ENCODE measurements at places on chromosomes 13 and 19. TPM values are rescaled to one million over a fixed set of nuclear protein-coding genes. Genes with fewer than 3 reads are reported as not detected.

The MRPL57 gene
- total RNA-seq = 15.2 TPM

GRCh38 chr13:26787961-26788360 lies 27.4 kb upstream of the GPR12 start:
- no peak for DNase-seq

The APOC4 gene
- not detected for total RNA-seq

DNA sequence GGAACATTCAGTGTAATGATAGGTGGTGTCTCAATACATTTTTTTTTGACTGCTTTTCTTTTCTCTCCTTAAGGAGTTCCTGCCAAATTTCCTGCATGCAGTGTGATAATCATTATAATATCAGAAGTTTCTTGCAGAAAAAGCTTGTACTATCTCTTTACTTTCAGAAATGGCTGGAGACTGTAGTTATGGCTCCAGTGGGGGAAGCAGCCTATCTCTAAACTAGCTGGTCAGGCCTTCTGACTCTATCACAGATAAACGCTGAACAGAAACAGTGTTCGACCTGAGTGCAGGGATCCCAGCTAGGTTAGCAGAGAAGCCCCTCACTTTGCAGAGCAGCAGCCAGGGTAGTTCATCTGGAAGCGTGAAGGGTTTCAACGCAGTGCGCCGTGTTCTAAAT lies 1.9 kb downstream of the CCNE1 start:
- no peak for DNase-seq

GRCh38 chr13:97542102-97542685 lies 108.2 kb downstream of the RAP2A start:
- no peak for DNase-seq

The PCCA gene
- total RNA-seq = 84.1 TPM

The SPACA4 gene
- total RNA-seq = not detected

DNA sequence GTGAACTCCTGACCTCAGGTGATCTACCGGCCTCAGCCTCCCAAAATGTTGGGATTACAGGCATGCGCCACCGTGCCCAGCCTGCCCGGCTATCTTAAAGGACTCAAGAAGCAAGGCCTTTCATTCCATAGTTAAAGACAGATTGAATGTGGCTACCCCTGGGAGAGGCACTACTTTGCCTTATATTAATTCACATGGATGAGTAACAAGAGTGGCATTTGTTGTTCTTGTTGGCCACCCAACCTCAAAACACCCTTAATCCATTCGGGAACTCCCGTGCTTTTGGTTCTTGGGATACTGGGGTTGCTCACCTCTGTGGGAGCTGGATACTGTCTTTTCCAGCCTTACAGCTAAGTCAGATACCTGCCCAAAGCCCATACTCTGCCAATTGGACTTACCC lies 34.4 kb upstream of the ABCC4 start:
- DNase-seq = no peak

- DNase-seq = no peak
Observed at GRCh38 chr13:90943946-90944345, 403.5 kb upstream of the MIR17HG start.

The LYPD5 gene
- 0.70 TPM for total RNA-seq

The CNFN gene
- total RNA-seq = 5.4 TPM

The CRLF1 gene
- total RNA-seq = 1.3 TPM

DNA sequence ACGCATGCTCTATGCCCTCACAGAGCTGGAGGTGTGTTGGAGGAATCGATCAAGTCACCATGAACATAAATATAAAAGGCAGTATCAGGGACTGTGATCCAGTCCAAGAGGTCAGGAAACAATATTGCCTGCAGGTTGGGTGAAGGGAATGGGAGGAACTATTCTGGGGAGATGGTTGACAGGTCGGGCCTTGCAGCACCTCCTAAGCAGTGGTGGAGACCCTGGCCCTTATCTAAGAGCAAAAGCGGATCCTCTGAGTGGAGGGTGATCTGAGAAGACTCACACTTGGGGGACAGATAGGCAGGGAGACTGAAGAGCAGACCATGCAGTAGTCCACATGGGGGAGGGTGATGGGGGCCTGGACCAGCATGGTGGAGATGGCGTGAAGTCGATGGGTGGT lies 213.5 kb downstream of the SLC7A1 start:
- DNase-seq = no peak

The OLFM2 gene
- 1.6 TPM for total RNA-seq

The ANKRD24 gene
- total RNA-seq = 1.0 TPM

- DNase-seq = peak; percentile 75
Observed at GRCh38 chr13:98482476-98483444, 94.1 kb downstream of the STK24 start.

- no peak for DNase-seq
Observed at GRCh38 chr19:16376649-16377048, 52.0 kb downstream of the KLF2 start.

GRCh38 chr19:37977992-37978391 lies 71.0 kb downstream of the SIPA1L3 start:
- no peak for DNase-seq

DNA sequence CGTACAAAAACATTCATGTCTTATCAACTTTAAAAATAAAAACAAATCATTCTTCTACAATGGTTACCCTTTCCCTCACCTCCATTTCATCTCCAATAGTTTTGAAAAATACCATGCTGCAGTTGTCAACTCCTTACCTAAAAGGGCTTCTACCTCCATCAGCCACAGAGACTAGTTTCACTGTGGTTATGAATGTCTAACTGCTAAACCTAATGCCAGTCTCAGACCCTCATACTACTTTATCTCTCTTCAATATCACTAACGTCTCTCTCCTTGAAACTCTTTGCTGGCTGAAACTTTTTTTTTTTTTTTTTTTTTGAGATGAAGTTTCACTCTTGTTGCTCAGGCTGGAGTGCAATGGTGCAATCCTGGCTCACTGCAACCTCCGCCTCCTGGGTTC lies 27.1 kb downstream of the LNX2 start:
- no peak for DNase-seq

GRCh38 chr19:44657211-44657921 lies 13.7 kb downstream of the PVR start:
- DNase-seq = peak; percentile 70

DNA sequence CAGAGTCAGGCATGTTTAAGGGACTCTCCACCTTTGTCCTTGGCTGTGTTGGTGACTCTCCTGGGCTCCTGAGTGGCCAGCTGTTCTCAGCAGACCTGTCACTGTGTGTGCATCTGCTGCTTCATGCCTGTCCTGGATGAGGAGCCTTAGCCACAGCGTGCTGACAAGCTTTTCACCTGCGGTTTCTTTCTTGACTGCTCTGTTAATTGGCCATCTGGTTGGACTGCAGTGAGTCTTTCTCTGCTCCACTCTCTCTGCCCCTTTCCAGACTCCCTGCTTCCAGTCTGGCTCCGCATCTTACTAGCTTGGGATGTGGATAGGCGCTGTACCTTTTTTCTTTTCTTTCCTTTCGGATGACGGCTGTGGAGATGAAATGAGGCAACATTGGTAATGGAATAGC lies 38.8 kb downstream of the POLR1D start:
- DNase-seq = no peak

DNA sequence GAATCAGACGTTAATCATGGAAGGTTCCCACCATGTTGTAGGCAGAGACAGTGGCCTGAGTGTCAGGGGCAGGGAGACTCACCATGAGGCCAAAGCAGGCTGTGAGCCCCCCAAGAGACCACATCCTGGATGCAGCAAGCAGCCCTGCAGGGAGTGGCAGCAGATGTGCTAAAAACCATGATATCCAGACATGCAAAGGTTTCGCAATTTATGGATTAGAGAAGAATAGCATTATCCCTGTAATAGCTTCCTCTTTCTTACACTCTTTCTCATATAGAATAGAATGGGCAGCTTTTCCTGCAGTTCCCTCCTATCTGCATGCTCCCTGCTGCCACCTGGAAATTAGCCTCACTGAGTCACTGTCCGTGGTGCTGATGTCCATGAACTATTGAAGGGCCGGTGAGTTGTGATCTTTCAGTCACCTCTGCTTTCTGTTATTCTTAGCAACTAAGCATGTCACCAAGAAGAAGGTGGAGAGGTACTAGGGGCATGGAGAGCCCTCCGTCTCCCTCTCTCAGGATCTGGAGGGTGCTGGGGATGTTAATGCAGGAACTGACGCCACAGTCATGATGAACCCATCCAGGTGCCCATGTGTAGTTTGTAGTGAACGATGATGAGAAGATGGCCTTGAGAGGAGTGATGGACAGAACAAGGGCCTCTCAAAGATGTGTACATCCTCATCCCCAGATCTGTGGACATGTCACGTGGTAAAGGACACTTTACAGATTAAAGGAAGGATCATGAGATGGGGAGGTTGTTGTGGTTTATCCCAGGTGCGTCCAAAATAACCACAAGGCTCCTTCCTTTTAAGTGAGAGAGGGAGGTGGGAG lies 9.9 kb downstream of the CEACAM4 start:
- no peak for DNase-seq

All from left colon (tissue), 2 donors.